Glomerular endothelial cell (primary cell): ENCODE measurements at places on chromosomes 4 and X. TPM values are rescaled to one million over a fixed set of nuclear protein-coding genes. Genes with fewer than 3 reads are reported as not detected.

XKRX gene
- 0.23 TPM in 1 of 2 replicates, not detected in the other for total RNA-seq

EDA2R gene
- total RNA-seq, result 7.0 and 7.6 TPM in 2 replicates

DNA sequence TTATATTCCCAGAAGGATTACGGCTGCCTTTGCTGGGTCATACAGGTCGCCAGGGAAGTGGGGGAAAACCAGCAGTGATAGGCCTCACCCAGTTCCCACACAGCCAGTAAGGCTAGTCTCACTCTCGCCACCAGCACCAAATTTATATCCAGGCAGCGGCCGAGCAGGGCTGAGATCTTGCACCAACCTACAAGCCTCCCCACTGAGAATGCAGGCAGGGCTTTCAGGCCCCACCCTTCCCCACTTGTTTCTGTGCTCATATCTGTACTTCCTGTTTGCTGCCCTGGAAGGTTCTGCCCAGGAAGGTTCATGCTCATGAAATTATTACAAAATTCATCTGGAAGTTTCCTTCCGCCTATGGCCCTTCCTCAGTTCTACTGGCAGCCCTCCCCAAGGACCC, 179.7 kb downstream of the STIM2 start:
- no peak for DNase-seq

GRCh38 chr4:165059386-165059785, 5.7 kb downstream of the TRIM75 start:
- DNase-seq, result no peak

GRCh38 chr4:105329081-105329480, 144.8 kb downstream of the PPA2 start:
- DNase-seq, result no peak

MEPE gene
- total RNA-seq, result not detected in 2 replicates

- no peak for DNase-seq
Observed at GRCh38 chr4:122759639-122760310, 27.3 kb downstream of the BBS12 start.

DNA sequence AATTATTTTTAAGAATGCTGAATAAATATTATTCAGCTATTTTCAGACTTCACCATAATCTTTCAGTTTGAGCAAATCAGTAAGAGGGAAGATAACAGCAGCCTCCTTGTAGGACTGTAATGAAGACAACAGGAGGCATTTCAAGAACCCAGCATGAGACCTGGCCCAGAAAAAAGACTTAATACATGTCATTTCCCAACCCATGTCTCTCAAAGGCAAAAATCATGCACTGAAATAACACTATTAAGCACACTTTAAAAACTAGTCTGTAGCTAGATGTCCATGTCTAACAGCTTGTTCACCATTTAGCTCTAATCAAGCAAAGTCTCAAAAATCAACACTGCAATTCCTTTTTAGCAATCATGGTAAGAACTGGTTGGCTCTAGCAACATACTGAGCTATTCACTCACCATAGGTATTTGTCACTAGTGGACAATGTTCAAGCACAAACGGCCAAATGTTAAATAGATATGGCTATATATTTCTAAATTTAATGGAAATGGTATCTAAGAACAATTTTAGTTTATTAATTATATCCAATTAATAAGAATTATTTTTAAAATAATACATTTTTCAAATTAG, 109.9 kb downstream of the WDFY3 start:
- DNase-seq, result no peak

GRCh38 chrX:132292793-132293192, 73.5 kb upstream of the RAP2C start:
- DNase-seq, result peak; percentile 18

GRCh38 chr4:168585168-168586091, 88.6 kb downstream of the PALLD start:
- DNase-seq, result no peak

ZNF711 gene
- 1.4 and 3.3 TPM in 2 replicates for total RNA-seq

DNA sequence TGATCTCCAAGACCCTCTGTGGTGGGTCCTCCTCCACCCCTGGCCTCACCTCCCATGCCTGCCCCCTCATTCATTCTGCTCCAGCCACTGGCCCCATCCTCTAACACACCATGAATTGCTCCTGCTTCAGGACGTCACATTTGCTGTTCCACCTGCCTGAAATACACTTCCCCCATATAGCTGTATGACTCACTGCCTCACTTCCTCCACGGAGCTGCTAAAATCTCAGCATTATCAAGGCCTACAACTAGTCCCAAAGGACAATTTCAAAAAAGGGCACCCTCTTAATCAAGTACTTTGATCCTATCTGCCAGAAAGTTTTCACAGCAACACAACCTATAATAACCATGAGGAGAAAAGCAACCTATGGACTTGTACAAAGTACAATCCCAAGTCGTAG, 43.6 kb upstream of the PHOX2B start:
- DNase-seq, result no peak

NAA11 gene
- total RNA-seq, result not detected in 2 replicates

DNA sequence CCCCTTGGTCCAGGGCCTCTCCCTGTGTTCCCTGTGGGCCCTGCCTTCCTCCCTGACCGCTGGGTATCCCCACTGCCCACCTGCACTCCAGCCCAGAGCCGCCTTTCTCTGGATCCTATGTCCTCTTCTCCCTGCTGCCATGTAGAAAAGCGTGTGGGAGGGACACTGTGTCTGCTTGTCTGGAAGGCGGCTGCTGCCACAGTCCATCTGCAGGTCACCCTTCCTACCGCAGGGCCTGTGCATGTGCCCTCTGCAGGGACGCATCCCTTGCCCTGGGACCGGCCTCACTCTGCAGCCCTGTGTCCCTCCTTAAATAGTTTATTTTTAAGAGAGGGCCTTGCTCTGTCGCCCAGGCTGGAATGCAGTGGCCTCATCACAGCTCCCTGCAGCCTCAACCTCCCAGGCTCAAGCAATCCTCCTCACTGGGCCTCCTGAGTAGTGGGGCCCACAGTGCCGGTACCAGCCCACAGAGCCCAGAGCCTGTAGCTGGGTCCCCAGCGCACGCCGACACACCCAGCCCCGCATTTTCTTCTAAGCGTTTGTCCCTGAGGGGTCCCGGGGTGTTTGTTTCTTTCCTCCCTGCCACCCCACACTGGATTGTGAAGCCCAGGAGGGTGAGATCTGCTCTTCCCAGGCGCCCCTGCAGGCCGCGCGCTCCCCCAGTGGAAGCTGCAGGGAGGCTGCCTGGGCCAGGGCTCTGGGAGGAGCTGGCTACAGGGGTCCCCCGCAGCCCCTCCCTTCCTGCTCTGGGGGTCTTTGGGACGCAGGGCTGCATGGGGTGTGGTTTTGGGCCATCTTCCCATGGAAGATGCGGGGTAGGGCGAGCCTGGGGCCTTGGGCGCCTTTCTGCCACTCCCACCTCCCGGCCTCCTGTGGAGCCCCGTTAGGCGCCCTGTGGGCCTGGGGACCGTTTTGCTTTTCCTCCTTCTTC, 12.8 kb upstream of the NAT8L start:
- DNase-seq, result no peak

TLR6 gene
- 1.5 and 2.9 TPM in 2 replicates for total RNA-seq

- no peak for DNase-seq
Observed at GRCh38 chr4:182704948-182705347, 212.2 kb downstream of the DCTD start.

ITM2A gene
- total RNA-seq, result 104 and 159 TPM in 2 replicates

- no peak for DNase-seq
Observed at GRCh38 chr4:114474188-114474800, 124.3 kb upstream of the UGT8 start.

DNA sequence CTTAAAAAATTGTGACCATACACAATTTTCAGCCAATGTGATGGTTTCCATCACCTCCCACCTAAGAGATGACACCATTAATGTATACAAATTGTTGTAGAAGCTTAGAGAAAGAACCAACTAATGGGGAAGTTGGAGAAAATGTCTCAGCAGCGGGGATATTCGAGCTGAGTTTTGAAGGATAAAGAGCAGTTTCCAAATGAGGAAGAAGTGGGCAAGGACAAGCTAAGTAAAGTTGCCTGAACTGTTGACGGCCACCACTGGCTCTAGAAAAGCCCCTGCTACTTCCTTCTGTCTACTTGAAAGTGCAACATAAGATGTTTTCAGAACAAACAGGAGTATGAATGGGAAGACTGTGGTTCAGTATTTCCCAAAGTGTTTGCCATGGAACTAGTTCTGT, 92.0 kb downstream of the CHRNA9 start:
- no peak for DNase-seq

GRCh38 chrX:66000628-66001272, 39.1 kb downstream of the VSIG4 start:
- DNase-seq, result no peak

DNA sequence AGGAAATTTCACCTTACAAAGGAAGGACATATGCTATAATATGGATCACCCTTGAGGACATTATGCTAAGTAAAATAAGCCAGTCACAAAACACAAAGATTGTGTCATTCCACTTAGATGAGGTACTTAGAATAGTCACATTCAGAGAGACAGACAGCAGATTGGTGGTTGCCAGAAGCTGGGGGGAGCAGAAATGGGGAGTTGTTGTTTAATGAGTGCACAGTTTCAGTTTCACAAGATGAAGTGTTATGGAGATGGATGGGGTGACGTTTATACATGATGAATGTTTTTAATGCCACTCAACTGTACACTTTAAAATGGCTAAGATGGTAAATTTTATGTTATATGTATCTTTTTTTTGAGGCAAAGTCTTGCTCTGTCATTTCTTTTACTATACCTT, 14.8 kb upstream of the SPON2 start:
- DNase-seq, result no peak

DNA sequence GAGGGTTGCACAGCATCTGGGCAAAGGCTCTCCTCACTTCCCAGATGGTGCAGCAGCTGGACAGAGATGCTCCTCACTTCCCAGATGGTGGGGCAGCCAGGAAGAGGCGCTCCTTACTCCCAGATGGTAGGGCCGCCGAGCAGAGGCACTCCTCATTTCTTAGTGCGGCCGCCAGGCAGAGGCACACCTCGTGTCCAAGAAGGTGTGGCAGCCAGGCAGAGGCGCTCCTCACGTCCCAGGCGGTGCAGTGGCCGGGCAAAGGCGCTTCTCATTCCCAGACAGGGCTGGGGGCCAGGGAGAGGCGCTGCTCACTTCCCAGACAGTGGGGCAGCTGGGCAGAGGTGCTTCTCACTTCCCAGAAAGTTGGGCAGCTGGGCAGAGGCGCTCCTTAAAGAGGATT, 48.8 kb downstream of the ZNF732 start:
- no peak for DNase-seq

TMEM255A gene
- 0.05 TPM in 1 of 2 replicates, not detected in the other for total RNA-seq

- DNase-seq, result no peak
Observed at GRCh38 chrX:155313766-155314165, 20.6 kb downstream of the CLIC2 start.

PAPSS1 gene
- total RNA-seq, result 36.1 and 46.3 TPM in 2 replicates

DNA sequence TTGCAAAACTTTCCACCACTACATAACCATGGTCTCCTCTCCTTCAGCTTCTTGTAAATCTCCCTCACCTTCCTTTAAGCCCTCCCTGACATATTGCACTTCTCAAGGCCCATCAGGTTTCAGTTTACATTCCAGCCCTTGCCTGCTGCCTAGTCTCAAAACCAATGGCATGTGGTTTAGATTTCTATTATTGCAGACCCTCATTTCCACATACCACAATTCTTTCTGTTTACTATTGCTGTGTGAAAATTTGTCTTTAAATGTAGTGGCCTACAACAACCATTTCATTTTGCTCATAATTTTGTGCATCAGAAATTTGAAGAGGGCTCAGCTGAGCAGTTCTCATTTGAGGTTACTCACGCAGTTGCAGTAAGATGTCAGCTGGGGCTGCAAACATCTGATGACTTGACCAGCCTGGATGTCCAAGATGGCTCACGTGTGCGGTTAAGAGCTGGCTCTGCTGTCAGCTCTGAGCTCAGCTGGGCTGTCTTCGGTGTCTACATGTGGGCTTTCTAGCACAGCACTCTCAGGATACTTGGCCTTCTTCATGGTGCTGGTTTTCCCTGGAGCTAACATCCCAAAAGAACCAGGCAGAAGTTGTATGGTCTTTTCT, 29.9 kb upstream of the SOD3 start:
- DNase-seq, result no peak

DNA sequence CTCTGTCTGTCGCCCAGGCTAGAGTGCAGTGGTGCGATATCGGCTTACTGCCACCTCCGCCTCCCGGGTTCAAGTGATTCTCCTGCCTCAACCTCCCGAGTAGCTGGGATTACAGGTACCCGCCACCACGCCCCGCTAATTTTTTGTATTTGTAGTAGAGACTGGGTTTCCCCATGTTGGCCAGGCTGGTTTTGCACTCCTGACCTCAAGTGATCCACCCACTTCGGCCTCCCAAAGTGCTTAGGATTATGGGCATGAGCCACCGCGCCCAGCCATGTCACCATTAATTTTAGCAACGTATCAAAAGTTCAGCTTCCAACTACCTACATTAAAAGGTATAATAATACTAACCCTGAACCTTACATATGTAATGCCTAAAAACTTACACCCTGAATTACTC, 940 bp upstream of the UTP3 start:
- no peak for DNase-seq

DNA sequence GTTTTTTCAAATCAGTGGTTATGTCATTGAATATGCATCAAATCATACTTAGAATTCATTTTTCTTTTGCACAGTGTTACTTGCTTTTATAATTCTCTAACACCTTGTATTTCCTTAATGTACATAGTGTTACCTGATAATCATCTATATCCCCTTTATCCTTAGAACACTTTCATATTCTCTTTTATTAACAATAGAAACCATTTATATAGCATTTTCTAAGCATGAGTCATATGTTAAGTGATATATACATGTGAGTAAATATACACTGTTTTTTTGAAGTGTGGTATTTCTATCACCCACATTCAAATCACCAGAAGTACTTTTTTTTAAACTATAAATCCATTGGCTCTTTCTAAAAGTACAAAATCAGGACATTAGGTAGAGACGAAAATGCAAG, 15.3 kb downstream of the EPHA5 start:
- no peak for DNase-seq

NRK gene
- total RNA-seq, result 0.93 and 4.8 TPM in 2 replicates

DNA sequence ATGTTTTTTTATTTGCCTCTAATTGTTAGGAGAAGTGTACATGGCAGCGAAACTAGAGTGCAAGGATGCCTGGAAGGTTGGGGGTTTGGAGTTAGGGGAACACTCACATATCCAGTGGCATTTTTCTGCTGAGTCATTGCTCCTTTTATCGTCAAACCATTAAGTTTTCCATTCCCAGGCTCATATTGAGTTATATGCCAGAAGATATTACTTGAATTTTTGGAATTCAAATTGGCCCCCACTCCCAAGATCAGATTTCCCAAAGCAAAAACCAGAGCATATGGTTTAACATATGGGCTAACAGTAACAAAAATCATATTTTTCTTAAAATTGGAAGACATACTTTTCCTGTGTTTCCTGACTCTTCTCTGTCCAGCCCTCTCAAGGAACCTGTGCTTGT, 152.7 kb downstream of the FSTL5 start:
- DNase-seq, result no peak

- DNase-seq, result no peak
Observed at GRCh38 chr4:152894673-152895072, 41.5 kb upstream of the FHDC1 start.

GRCh38 chr4:148444296-148445070, 2.3 kb upstream of the NR3C2 start:
- no peak for DNase-seq

DNA sequence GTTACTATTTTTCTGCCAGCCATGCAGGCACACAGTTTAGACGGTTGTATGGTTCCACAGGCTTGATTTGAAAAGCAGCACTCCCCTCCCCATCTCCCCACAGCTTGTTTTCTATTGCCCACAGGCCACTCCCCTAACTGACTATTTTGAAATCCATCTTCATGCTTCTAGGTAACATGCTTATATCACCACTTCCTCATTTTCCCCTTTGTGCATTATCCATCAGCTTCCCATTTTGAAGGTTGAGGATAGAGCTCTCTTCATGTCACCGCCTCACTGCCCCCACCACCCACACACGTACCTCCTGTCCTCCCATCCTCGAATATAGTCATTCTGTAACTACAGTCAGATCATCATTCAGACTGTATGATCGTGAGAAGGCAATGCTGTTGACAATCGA, 224.7 kb downstream of the MID1 start:
- DNase-seq, result no peak
